Renal pelvis (tissue), 12 donors: ENCODE measurements at places on chromosomes 16 and 17.
A peak's percentile ranks its signal among the peaks of the same experiment; 100 is the strongest.

GRCh38 chr17:79546386-79546785 is 64.5 kb downstream of the RBFOX3 start:
- no peak for DNase-seq

DNA sequence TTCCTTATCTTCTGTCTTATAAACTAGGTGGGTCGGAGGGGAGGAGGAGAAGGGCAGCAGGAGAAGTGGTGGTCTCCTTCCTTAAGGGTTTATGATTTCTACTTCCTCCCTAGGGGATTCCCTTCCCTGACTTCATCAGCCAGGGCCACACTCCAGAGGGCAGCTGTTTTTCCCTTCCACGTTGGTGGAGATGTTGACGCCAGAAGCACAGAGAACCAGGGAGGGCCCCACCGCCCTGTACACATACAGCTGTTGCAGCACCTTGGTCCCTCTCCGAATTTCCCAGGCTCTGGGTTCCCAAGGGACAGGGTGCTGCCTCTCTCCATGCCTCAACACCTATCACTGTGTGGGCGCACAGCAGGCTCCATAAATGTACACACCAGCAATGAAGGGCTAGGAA is 5.6 kb upstream of the SLC6A4 start:
- no peak for DNase-seq

DNA sequence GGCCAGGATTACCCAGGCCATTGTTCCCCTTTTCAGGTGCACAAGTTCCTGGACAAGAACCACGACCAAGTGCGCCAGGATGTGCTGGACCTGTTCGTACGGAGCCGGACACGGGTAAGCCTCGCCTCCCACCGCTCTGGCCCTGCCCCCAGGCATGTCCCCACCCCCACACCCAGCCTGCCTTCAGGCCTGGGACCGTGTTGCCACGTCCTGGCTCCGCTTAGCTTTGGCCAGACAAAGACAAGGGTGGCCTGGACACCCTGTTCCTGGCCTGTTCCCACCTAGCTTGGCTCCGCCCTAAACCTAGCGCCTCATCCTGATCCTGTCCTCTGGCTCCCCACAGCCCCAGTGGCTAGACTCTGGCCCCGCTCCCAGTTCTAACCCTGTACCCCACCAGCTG is 30.9 kb downstream of the MYO15A start:
- no peak for DNase-seq

DNA sequence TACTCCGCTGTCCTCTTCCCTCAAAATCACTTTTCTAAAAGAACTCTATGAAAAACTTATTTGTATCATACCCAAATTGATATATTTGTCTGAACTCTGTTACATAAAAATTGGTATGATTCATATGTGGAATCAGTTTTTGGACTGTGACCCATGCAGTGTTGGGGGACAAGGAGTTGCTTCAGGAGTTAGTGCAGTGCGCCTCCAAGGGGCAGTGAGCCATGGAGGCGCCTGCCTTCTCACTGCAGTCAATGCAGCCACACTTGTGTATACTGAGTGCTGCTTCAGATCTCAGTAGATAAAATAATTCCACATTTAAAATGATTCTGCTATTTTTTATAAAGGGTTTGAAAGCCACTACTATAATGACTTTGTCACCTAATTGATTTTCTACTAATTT is 32.5 kb downstream of the DGKE start:
- no peak for DNase-seq

- no peak for DNase-seq
These were observed 8.4 kb upstream of the CYLD start for GRCh38 chr16:50733468-50733867.

- DNase-seq = no peak
These were observed 5.6 kb downstream of the SBK1 start for GRCh38 chr16:28297784-28298510.

GRCh38 chr16:4152267-4152666 is 36.0 kb upstream of the ADCY9 start:
- DNase-seq = no peak

DNA sequence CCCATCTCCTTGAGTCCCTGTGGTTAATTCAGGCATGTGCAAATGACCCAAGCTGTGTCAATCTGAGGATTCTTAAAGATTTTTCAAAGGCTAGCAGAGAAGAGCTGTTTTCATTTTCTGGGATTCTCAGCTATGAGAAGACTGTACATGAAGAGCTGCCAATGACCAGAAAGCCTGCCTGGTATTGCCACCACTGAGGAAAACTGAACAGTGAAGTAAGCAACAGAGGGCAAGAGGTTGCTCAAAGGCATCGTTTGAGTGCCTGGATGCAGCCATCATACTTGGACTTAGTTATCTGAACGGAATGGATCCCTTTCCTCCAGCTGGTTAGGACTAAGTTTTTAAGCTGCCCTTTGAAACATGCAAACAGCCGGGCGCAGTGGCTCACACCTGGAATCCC is 38.4 kb downstream of the FAM20A start:
- no peak for DNase-seq

GRCh38 chr17:6554871-6555330 is 1.5 kb downstream of the PITPNM3 start:
- no peak for DNase-seq

GRCh38 chr17:70353408-70354092 is 184.2 kb downstream of the KCNJ2 start:
- DNase-seq = no peak

- peak; percentile 78 for DNase-seq
These were observed 384.5 kb upstream of the SALL1 start for GRCh38 chr16:51535591-51535990.

GRCh38 chr17:343875-344752 is 8.5 kb downstream of the RPH3AL start:
- DNase-seq = no peak
